ENCODE measurements at places on chromosomes 13 and 19.
A peak's percentile ranks its signal among the peaks of the same experiment; 100 is the strongest.

GRCh38 chr19:18865973-18866799, 29.8 kb downstream of the CERS1 start:
- no peak for DNase-seq

- DNase-seq, result no peak
Measured at GRCh38 chr13:46192412-46192811, 10.4 kb upstream of the LCP1 start.

DNA sequence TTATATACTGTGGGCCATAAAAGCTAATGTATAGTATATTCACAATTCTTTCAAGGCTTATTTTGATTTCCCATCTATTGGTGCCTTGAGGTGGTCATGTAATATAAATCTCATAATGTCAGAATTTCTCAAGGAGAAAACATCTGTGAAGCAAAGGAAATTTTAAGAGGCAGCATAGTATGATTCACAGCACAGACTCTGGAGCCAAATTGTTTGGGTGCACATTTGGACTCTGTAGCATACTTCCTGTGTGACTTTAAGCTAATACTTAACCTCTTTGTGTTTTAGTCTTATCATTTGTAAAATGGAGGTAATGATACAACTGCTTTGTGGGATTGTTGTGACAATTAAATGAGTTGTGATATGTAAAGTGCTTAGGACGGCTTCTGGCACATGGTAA, 67.6 kb downstream of the PIBF1 start:
- DNase-seq, result no peak

DNA sequence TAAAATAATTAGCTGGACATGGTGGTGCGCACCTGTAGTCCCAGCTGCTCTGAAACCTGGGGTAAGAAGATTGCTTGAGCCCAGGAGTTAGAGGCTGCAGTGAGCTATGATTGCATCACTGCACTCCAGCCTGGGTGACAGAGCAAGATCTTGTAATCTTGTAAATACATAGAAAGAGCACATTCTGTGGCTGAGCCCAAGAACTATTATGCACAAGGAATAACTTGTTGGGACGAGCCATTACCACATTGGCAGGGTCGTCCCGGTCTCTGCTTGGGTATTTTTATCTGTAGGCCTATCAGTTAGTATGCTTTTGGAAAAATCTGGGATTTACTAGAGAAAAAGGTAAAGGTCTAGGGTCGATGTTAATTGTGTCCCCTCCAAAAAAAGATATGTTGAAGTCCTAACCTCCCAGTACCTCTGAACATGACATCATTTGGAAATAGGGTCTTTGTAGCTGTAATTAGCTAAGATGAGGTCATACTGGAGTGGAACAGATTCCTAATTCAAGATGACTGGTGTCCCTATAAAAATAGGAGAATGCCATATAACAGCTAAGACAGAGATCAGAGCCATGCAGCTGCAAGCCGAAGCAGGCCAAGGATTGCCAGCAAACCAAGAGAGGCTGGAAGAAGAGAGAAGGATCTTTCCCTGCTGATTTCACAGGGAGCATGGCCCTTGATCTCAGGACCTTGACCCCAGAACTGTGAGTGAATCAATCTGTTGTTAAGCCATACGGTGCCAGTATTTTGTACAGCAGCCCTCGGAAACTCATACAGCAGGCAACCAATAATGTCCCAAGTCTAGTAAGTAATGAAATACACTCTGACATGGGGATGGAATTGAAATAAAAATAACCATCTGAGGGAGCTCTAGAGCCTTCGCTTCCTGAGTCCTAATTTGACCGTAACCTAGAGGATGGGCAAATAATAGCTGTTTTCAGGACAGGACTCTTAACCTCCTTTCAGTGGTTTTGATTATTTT, 77.0 kb downstream of the TM9SF2 start:
- no peak for DNase-seq

DNA sequence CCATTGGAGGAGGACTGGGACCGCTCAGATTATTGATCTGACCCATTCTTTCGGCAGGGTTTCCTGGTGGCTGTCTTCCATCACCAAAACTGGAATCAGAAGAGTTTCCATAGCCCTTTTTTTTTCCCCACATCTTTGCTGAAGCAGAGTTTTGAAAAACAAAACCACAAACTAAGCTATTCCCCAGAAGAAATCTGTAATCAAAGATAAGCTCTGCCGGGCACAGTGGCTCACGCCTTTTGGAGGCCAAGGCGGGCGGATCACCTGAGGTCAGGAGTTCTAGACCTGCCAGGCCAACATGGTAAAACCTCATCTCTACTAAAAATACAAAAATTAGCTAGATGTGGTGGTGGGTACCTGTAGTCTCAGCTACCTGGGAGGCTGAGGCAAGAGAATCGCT, 4.2 kb upstream of the ICAM1 start:
- no peak for DNase-seq

DNA sequence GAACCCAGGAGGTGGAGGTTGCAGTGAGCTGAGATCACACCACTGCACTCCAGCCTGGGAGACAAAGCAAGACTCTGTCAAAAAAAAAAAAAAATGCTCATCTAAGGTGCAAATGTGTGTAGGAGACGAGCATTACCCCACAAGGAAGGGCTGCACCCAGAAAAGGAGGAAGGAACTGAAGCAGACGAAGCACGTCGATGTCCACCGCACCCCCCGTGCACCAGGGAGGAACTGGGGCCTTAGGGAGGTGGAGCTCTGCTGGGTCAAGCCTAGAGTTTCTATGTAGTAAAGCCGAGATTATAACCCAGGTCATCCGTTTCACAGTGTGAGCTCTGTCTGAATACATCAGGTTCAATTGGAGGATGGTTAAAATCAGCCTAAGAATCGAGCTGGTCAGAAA, 1.1 kb downstream of the VSTM1 start:
- no peak for DNase-seq

DNA sequence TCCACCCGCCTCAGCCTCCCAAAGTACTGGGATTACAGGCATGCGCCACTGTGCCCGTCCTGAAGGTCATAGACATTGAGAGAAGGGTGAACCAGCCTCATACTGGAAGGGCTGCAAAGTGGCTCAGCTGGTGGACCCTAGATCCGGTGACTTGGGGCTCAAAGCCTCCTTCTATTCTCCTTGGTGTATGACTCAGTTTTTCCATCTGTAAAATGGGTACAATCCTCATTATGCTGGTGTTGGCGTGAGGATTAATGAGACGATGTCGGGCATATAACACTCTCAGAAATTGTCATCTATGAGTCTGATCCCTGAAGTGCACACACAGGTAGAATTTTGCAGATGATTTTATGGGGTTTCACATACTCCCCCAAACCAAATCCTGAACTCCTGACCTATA, 5.8 kb upstream of the CAMSAP3 start:
- no peak for DNase-seq

DNA sequence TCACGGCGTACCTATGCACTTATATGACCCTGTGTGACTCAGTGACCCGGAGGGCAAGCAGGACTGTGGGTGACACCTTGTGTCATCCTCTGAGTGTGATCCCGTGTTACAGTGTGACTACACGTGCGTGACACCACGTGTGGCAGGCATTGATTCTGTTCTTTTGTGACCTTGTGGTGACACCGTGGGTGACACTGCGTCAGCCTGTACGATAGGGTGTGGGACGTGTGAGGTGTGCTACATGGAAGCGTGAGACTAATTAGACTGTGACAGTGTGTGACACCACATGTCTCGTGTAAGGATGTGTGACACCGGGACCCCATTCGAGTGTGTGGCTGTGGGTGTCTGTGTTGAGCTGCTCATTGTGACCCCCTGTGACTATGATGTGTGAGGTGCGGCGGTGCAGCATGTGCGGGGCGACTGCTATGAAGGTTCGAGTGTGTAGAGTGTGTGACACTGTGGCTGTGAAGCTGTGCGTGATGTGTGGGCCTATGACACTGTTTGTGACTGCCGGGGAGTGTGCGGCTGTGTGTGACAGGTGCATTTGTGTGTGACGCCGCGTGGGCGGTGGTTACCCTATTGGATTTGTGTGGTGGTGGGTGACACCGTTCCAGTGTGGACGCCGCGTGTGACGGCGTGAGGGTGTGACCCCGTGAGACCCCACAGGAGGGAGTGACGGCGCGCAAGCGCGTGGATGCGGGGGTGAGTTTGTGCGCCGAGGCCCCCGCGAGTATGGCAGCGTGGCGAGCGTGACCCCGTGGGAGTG, 399 bp upstream of the SPTBN4 start:
- no peak for DNase-seq

DNA sequence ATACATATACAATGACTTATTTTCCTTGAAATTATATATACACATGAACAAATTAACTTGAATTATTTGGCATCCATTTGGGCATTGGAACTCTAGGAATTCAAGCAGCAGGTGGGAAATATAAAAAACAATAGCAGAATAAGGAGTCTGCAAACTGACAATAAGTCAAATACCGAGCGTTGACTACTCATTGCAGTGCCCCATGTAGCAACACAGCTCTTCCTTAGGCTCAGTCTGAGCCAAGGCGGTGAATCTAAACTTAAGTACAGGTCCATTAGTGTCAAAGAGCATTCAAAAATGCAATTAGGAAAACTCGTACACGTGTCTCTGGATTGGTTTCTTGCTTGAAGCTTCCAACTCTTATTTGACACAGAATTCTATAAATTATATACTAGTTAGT, 462.5 kb upstream of the KLF12 start:
- DNase-seq, result no peak

- no peak for DNase-seq
Measured at GRCh38 chr19:45153339-45154063, 7.3 kb downstream of the NKPD1 start.

GRCh38 chr19:56705939-56706338, 34.4 kb upstream of the ZNF835 start:
- DNase-seq, result no peak

- DNase-seq, result peak; percentile 14
Measured at GRCh38 chr19:49331616-49332055, 3.6 kb upstream of the CD37 start.

DNA sequence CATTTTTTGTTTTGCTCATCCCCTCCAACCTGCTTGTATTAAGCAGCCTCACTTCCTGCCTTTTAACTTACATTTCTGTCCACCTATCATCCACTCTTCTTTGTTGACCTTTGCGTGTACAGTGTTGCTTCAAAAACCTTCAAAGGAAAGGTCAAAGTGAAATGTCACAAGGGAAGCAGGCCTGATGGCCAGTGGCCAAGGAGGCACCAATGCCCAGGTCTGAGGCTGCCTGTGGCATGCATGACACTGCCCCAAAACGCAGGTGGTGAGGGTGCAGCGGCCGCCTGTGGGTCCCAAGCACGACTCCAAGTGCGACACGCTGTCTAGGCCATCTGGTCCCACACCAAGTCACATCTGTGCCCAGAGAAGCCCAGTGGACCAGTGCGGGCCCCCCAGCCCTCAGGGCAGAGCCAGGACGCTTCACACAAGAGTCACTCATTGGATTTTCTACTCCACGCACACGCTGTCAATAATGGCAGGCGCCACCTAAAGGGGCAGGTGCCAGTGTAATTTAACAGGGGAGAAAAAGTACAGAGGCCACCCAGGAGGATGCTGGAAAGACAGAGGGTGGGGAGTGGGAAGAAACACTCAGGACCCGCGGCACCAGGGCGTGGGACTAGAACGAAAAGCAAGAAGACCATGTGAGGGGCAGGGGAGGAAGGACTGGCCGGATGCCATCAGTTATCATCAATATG, 23.5 kb downstream of the SLC7A1 start:
- DNase-seq, result no peak

DNA sequence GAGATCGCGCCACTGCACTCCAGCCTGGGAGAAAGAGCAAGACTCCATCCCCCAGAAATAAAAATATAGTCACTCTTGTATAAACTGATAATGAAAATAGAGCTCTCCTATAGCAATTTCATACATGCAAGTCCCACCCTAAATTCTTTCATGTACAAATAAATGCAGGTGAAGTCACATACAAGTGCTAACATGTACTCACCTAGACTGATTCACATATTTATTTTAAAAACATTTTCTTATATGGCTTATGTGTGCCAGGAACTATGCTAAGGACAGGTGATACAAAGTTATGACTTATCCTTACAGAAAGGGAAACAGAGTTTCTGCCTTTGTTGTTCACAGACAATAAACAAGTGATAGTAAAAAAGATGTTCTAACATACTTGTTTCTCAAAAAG, 32.0 kb downstream of the USP12 start:
- DNase-seq, result no peak

DNA sequence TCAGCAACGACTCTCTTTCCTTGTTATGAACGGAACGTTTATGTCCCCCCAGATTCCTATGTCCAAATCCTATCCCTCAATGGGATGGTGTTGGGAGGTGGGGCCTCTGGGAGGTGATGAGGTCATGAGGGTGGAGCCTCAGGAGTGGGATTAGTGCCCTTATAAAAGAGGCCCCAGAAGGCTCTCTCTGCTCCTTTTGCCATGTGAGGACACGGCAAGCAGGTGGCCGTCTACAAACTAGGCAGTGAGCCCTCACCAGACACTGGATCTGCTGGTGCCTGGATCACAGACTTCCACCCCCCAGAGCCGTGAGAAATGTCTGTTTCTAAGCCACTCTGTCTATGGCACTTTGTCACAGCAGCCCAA, 53.2 kb downstream of the EPS15L1 start:
- DNase-seq, result no peak

- DNase-seq, result peak; percentile 11
Measured at GRCh38 chr13:34748073-34748472, 194.0 kb upstream of the NBEA start.

DNA sequence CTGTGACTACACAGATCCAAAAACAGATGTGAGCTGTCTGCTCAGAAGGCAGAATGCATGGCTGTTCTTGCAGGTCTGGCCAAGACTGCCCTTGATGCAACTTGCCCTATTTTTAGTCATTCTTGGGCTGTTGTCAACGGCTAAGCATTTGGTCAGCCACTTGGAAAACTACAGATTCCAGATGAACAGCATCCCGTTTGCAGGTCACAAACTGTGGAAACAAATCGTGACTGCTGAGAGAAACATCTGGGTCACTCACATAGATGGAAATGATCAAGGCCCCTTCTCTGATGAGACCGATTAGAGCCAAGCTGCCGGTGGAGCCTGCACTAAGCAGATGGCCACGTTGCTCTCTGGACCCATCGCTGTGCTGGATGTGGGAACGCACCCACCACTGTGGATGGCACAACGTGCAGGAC, 15.4 kb upstream of the METTL21C start:
- DNase-seq, result no peak

All from LNCaP clone FGC (cell line).